ENCODE measurements at places on chromosomes 7 and 10. TPM values are rescaled to one million over a fixed set of nuclear protein-coding genes. Genes with fewer than 3 reads are reported as not detected.
A peak's percentile ranks its signal among the peaks of the same experiment; 100 is the strongest.

GRCh38 chr10:131018886-131019500 lies 292.5 kb downstream of the TCERG1L start:
- H3K27me3 ChIP-seq: peaks cover 9% of the 10 kb centered on the region
- no peak overlapping the region for H3K27ac ChIP-seq
- H3K4me1 ChIP-seq: no peaks in the 10 kb centered on the region
- H3K4me3 ChIP-seq: no peak overlapping the region
- peaks cover 3% of the 10 kb centered on the region for H3K36me3 ChIP-seq

DNA sequence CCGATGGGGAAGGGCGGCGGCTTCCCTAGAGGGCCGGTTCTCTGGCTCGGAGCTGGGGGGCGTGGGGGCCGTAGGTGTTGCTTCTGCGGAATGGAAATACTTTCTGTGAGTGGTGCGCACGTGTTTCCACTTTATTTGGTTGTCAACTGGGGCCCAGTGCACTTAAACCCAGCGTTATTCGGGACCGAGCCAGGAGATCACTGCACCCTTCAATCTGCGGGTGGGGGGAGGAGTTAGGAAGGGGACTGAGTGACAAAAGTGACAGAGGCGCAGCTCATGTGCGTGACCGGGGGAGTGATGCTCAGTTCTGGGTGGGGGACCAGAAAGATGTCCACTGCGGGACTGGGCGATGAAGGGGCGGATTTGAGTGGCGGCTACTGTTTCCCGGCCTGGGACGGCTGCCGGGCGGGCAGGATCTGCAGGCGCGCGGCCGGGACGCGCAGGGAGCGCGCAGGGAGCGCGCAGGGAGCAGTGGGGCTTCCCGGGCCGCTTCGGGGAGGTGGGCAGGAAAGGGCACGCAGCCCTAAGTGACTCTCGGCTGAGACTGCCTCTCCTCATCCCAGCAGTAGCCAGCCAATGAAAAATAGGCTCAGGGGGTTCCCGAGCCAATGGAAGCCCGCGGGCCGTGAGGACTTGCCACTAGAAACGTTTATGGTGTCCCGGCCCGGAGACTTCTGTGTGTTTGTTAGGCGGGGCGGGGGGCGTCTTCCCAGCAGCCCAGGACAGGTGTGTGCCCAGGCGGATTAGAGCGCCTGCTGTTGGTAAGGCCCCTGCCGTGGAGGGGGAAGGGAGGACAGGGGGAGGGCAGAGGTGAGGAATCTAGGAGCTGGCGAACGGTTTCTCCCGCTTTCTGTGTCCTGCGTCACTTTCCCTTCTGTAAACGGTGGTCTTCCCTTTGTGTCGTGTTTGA lies 54.3 kb upstream of the KDM7A start:
- peak overlapping the region; percentile 99 for H3K27ac ChIP-seq
- DNase-seq: peak; percentile 18
- peaks cover 30% of the 10 kb centered on the region for H3K4me1 ChIP-seq
- H3K4me3 ChIP-seq: peak overlapping the region; percentile 97

- peaks cover 7% of the 10 kb centered on the region for H3K4me1 ChIP-seq
- H3K36me3 ChIP-seq: peaks cover 2% of the 10 kb centered on the region
- H3K4me3 ChIP-seq: no peak overlapping the region
- DNase-seq: no peak
These were observed 61.9 kb downstream of the CACUL1 start for GRCh38 chr10:118692872-118693271.

DNA sequence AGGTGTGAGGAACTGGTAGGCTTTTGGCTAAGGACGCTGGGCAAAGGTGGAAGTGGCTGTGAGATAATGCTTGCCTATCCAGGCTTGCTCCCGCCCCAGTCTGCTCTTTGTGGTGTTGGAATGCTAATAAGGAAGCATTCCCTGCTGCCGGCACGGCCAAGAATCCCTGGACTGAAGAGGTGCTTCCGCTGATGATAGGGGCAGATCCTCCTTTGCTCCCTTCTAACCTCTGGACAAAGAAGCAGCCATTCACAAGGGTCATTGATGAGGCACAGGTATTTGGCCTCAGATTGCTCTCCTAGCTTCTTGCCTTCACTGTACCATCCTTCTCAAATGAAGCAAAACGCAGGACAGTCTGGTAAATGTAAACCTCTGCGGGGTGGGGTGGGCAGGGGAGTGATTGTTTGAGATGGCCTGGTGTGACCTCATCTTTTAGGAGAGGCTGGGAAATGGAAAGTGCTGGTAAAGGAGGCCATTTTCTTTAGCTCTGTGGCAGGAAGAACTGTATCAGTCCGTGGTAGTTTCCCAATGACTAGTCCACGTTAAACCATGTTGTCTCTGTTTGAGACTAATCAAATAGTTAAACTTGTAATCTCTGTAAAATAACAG lies 1.7 kb downstream of the PGAM1 start:
- H3K4me1 ChIP-seq: peaks cover 19% of the 10 kb centered on the region
- H3K4me3 ChIP-seq: peak overlapping the region; percentile 90
- peaks cover 3% of the 10 kb centered on the region for H3K36me3 ChIP-seq

VAX1 gene
- not detected for total RNA-seq

DNA sequence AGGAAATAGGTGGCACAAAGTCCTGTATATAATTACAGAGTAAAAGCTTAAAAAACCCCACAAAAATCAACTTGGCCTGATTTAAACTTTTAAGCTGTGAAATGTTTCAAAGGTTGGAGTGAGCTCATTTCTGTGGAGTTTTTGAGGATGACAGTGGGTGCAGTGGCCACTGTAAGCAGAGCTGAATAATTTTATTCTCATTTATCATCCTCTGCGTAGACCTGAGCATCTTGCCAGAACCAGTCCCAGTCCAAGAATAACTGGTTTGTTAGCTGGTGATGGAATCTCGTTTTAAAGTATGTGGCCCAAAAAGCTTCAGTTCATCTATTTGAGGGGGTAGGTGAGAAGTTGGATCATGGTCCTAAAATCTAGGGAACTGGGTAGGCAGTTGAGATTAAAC lies 4.4 kb downstream of the BMPER start:
- no peaks in the 10 kb centered on the region for H3K36me3 ChIP-seq
- H3K27me3 ChIP-seq: peaks cover 67% of the 10 kb centered on the region
- H3K4me3 ChIP-seq: no peak overlapping the region
- no peak for DNase-seq
- H3K27ac ChIP-seq: no peak overlapping the region

PRDX3 gene
- total RNA-seq: 17.1 TPM

DNA sequence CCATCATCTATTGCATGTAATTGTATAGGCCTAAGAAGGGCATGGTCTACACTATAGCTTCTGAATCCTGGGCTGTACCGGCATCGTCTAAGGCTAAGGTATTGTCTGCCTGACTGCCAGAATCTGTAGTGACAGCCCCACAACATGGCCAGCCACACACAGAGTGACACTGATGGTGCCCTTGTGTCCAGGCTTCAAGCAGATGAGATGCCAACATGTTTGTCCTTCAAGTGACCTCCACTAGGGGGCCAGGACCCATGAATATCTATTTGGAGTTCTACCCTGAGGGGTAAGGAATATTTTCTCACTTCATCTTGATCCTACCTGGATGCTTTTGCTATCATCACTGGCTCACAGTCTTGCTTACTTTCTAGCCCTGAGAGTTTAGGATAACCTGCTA lies 1.5 kb downstream of the CYP3A7 start:
- peaks cover 4% of the 10 kb centered on the region for H3K36me3 ChIP-seq
- no peak overlapping the region for H3K4me3 ChIP-seq
- H3K27me3 ChIP-seq: no peaks in the 10 kb centered on the region

- peaks cover 3% of the 10 kb centered on the region for H3K36me3 ChIP-seq
- DNase-seq: no peak
- H3K4me3 ChIP-seq: no peak overlapping the region
- no peak overlapping the region for H3K27ac ChIP-seq
- peaks cover 20% of the 10 kb centered on the region for H3K27me3 ChIP-seq
These were observed 184.4 kb downstream of the DNAJB6 start for GRCh38 chr7:157521061-157521731.

DNA sequence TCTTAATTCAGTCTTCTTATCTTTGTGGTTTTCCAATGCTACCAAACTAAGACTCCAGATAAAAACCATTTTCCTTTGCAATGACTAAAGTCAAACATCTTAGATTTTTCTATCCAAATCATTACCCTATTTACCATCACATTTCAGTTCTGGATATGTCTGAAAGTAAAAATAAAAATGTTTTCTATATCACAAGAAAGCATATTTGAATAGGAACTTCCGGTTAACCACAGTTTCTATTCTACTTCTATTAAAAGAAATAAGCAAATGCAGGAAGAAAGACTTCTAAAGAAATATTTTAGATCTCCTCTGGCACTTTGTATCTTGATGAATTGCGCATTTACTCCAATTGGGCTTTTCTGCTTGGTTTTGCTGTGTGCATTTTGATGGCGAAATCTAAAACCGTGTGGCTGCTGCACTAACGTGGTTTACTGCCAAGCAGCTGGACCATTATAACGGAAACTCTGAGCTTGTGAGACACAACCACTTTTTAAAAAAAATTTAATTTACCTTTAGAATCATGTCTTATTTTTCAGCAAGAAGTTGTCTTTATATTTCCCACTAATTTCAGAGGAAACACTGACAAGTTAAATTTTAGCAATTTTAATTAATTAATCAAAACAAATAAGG lies 146.1 kb downstream of the VPS50 start:
- H3K4me3 ChIP-seq: no peak overlapping the region
- no peak for DNase-seq
- H3K4me1 ChIP-seq: peaks cover 3% of the 10 kb centered on the region
- H3K36me3 ChIP-seq: no peaks in the 10 kb centered on the region

- H3K27me3 ChIP-seq: no peaks in the 10 kb centered on the region
- peaks cover 6% of the 10 kb centered on the region for H3K36me3 ChIP-seq
- no peak overlapping the region for H3K4me3 ChIP-seq
- peak overlapping the region; percentile 37 for H3K27ac ChIP-seq
- DNase-seq: no peak
- H3K4me1 ChIP-seq: peaks cover 13% of the 10 kb centered on the region
These were observed 22.9 kb downstream of the SVIL start for GRCh38 chr10:29611781-29612381.

OR9A4 gene
- total RNA-seq: not detected

ANKRD61 gene
- total RNA-seq: not detected

- no peak for DNase-seq
- peaks cover 2% of the 10 kb centered on the region for H3K27me3 ChIP-seq
- H3K4me3 ChIP-seq: no peak overlapping the region
- no peaks in the 10 kb centered on the region for H3K4me1 ChIP-seq
These were observed 149.0 kb upstream of the STEAP4 start for GRCh38 chr7:88455696-88456095.

DNA sequence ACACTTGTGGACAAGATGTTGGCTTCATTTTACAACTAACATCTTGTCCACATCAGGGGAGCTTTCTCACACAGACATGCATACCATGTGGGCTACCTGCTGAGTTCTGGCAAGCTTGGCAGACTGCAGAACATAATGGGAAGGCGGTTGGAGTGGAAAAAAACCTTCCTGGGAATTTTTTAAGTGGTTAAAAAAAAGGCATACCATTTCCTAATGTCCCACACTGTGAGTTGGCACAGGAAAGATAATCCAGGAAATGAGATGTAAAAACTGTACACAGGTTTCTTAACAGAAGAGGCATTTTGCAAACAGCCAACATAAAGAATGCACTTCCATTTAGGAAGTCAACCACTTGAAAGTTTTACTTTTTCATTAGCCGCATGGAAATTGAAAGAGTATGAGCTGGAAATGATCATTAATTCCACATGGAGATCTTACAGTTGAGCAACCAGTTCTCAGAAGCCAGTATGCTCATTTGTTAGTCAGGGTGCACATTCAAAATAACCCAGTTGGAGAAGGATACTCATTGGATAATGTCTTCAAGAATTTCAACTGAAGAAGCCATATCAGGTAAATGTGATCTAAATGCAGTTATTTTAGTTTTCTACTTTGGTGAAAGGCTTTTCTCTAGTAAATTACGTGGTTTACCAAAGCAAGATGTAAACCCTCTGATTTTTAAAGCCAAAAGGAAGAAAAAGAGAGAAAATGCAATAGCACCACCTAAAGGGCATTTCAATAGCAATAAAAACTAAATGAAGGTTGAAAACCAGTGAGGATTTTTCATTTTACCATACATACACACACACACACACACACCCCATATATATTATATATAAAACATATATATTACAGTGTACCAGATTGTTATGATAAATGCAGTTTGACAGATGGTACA lies 194.0 kb downstream of the TAX1BP1 start:
- no peaks in the 10 kb centered on the region for H3K27me3 ChIP-seq
- no peak for DNase-seq
- H3K27ac ChIP-seq: no peak overlapping the region

DNA sequence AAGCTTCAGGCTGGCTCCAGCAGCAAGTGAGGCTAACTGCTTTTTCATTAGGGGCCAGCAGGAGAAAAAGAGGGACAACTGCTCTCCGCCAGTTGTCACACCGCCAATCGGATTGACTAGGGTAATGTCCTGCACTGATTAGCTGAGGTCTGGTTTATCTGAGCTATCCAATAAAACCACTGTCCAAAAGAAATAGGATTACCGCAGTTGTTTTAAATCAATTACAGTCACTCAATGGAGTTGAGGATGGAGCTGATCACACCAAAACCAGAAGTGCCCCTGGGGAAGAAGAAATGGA lies 351.4 kb upstream of the NPVF start:
- DNase-seq: no peak
- H3K4me1 ChIP-seq: peaks cover 4% of the 10 kb centered on the region
- no peak overlapping the region for H3K27ac ChIP-seq
- H3K36me3 ChIP-seq: no peaks in the 10 kb centered on the region
- H3K27me3 ChIP-seq: peaks cover 53% of the 10 kb centered on the region
- H3K4me3 ChIP-seq: no peak overlapping the region

DNA sequence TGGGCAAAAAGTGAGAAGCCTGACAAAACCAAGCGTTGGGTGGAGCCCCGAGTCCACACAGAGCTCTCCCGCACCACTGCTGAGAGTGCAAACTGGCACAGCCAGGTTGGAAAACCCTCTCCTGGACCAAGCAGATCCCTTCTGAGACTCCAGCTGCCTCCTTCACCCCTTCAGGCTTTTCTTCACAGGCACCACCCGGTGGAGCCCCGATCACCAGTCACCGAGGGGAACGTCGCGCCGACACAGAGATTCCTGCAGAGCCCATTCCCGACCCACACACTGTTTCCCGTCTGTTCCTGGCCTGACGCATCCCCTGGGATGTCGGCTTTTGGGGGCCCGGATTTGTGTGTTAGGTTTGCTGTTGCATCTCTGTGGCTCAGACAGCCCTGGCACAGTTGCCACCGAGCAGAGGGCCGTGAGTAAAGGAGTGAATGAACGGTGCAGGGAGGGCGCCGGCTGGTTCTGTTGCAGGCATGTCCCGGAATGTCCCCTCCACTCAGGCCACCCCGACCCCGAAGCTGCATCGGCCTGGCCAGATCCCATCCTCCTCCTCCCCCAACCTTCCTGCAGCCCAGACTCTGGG lies 51.0 kb upstream of the INPP5A start:
- no peak overlapping the region for H3K27ac ChIP-seq
- no peaks in the 10 kb centered on the region for H3K36me3 ChIP-seq
- no peak overlapping the region for H3K4me3 ChIP-seq
- peaks cover 17% of the 10 kb centered on the region for H3K27me3 ChIP-seq
- H3K4me1 ChIP-seq: no peaks in the 10 kb centered on the region

TIMM23 gene
- total RNA-seq: 23.8 TPM

- DNase-seq: no peak
- H3K4me1 ChIP-seq: no peaks in the 10 kb centered on the region
- no peaks in the 10 kb centered on the region for H3K27me3 ChIP-seq
- no peak overlapping the region for H3K4me3 ChIP-seq
- H3K36me3 ChIP-seq: no peaks in the 10 kb centered on the region
These were observed 209.1 kb downstream of the HGF start for GRCh38 chr7:81560708-81561107.

HABP2 gene
- total RNA-seq: not detected
